ENCODE measurements at places on chromosomes 1 and 21.

DNA sequence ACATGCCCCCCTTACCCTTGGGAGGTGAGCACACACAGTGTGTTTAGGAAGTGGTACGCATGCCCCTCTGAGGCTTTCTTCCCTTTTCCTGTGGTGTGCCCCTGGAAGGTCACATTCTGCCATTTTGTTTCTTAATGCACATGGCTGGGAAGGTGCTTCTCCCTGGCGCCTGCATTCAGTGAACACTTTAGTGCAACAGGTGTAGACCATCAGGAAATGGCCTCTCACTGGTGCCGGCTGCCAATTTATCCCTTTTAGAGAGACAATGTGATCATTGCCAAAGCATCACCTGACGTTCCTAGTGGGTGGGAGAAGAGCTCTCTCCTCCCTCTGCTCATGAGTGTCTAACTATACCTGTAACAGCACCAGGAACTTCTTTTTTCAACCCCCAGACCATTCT, 51.8 kb upstream of the PDE9A start:
- DNase-seq, result no peak

DNA sequence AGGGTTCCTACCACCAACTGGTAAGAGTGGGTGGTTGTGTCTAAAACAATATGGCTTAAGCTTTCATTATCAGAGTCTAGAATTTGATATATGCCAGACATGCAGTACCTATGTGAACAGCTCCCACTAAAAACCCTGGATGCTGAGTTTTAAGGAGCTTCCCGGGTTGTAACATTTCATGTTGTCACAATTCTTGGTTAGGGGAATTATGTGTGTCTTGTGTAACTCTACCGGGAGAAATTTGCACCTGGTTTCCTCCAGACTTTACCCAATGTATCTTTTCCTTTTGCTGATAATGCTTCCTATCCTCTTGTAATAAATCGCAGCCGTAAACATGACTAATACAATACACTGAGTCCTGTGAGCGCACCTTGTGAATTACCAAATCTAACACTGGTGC, 48.3 kb downstream of the ARID4B start:
- DNase-seq, result no peak

GRCh38 chr21:44962403-44962966, 22.7 kb downstream of the SLX9 start:
- peak; percentile 99 for DNase-seq

DNA sequence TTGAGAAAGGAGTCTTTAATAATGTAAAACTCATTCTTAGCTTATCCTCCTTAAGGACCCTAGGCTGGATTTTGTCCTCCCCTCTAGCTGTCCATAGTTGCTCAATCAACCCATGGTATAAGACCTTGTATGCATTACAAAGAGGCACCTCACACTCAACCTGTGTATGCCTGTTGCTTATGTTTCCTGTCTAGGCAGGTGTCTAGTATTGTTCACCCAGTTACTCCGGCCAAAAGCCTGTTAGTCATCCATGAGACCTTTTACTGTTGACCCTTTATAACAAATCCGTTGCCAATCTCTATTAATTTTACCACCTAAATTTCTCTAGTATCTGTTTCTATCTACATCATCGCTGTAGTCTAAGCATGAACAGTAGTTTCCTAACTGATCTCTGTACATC, 3.7 kb downstream of the LYPLAL1 start:
- no peak for DNase-seq

All from skeletal muscle cell (primary cell).